MCF 10A (cell line): ENCODE measurements at places on chromosomes 12 and 14. TPM values are rescaled to one million over a fixed set of nuclear protein-coding genes. Genes with fewer than 3 reads are reported as not detected.

DNA sequence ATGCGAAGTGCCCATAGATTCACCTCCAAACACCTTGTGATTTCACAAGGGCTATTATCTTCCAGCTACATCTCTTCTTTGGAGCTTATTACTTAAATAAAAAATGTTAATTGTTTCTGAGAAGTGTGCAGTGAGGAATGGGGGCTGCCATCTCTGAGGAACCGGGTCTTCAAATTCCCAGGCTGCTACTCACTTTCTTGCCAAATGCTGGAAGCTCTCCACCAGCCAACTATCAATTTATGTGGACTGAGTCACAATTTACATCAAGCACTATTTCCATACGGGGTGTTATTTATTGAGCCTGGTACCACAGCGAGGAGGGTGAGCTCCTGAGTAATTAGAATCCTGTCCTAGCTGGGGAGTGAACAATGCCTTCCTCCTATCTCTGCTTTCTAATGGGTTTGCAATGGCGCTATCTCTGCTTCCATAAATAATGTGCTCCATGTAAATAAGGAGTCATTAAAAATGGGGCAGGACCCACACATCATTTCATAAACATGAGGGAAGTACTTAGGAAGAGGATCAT lies 898.3 kb downstream of the VRK1 start:
- H3K27ac ChIP-seq = no peak overlapping the region
- H3K36me3 ChIP-seq = no peaks in the 10 kb centered on the region
- no peak for DNase-seq
- H3K4me1 ChIP-seq = no peaks in the 10 kb centered on the region
- no peak overlapping the region for H3K4me3 ChIP-seq

- H3K36me3 ChIP-seq = no peaks in the 10 kb centered on the region
- H3K27ac ChIP-seq = no peak overlapping the region
- H3K27me3 ChIP-seq = no peaks in the 10 kb centered on the region
- DNase-seq = no peak
- H3K4me1 ChIP-seq = peaks cover 6% of the 10 kb centered on the region
These were observed 126.6 kb downstream of the LLPH start for GRCh38 chr12:66003951-66004350.

KLHL33 gene
- total RNA-seq = 0.14 TPM in 1 of 2 replicates, not detected in the other

- peaks cover 81% of the 10 kb centered on the region for H3K36me3 ChIP-seq
- peaks cover 14% of the 10 kb centered on the region for H3K4me1 ChIP-seq
- peak overlapping the region; percentile 49 for H3K27ac ChIP-seq
- H3K4me3 ChIP-seq = no peak overlapping the region
- DNase-seq = peak; percentile 74
These were observed 31.0 kb upstream of the NPFF start for GRCh38 chr12:53538209-53538689.

- H3K36me3 ChIP-seq = no peaks in the 10 kb centered on the region
- H3K4me1 ChIP-seq = peaks cover 5% of the 10 kb centered on the region
- H3K27ac ChIP-seq = no peak overlapping the region
- no peak overlapping the region for H3K4me3 ChIP-seq
- DNase-seq = no peak
These were observed 255.8 kb upstream of the FOXN3 start for GRCh38 chr14:89672636-89673511.

DNA sequence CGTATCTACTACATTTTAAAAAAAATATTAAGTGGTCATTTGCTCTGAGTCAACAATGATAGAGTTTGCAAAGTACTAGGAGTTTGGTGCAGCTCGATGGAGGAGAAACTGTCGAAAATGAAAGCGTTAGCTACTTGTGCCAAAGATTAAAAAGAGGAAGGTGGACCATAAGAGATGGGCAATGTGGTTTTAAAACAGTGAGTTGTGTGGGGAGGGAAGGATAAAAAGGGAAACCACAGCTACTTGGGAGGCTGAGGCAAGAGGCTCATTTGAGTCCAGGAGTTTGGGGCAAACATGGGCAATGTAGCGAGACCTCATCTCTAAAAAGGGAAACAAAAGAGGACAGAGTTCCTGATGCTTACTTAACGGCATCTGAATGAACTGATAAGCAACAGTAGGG lies 18.2 kb upstream of the STRAP start:
- no peak overlapping the region for H3K4me3 ChIP-seq
- H3K4me1 ChIP-seq = no peaks in the 10 kb centered on the region
- H3K27ac ChIP-seq = no peak overlapping the region
- H3K27me3 ChIP-seq = no peaks in the 10 kb centered on the region
- no peaks in the 10 kb centered on the region for H3K36me3 ChIP-seq
- DNase-seq = no peak

- H3K36me3 ChIP-seq = peaks cover 48% of the 10 kb centered on the region
- no peaks in the 10 kb centered on the region for H3K4me1 ChIP-seq
- no peak overlapping the region for H3K27ac ChIP-seq
These were observed 597 bp downstream of the RNF31 start for GRCh38 chr14:24147761-24148428.

GRCh38 chr14:105737504-105738246 lies 211.3 kb downstream of the TMEM121 start:
- H3K36me3 ChIP-seq = peaks cover 12% of the 10 kb centered on the region
- DNase-seq = no peak
- H3K4me3 ChIP-seq = no peak overlapping the region
- no peaks in the 10 kb centered on the region for H3K27me3 ChIP-seq
- H3K4me1 ChIP-seq = no peaks in the 10 kb centered on the region
- no peak overlapping the region for H3K27ac ChIP-seq
